ENCODE measurements at places on chromosomes 6 and 20.

- no peak for DNase-seq
Measured at GRCh38 chr6:106517706-106518105, 111.6 kb downstream of the RTN4IP1 start.

DNA sequence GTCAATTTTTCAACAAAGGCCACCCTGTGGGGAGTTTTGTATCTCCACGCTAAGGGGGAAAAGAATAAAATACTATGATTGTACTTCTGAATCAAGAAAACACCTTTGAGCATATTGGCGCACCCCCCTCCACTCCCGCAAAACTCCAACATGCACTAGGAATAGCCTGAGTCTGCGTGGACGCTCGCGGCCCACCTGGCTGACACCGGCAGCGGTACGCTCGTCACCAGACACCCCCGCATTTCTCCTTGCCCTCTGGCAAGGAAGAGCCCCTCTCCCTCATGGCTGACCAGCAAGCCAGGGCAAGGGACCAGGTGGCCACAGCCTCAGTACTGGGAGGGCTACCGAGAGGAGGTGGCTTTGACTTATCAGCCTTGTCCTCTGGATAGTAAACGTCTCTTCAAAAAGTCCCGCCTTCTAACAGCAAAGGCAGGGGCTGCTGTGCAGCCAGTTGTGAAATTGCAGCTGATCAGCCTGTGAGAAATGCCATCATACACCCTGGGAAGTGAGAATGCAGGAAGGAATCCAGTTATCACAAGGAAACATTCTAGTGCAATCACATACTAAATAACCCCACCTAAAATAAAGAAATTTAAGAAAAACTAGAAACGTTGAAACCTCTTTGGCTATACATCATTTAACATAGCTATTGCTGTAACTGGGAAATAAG lies 84.2 kb downstream of the HUS1B start:
- no peak for DNase-seq

DNA sequence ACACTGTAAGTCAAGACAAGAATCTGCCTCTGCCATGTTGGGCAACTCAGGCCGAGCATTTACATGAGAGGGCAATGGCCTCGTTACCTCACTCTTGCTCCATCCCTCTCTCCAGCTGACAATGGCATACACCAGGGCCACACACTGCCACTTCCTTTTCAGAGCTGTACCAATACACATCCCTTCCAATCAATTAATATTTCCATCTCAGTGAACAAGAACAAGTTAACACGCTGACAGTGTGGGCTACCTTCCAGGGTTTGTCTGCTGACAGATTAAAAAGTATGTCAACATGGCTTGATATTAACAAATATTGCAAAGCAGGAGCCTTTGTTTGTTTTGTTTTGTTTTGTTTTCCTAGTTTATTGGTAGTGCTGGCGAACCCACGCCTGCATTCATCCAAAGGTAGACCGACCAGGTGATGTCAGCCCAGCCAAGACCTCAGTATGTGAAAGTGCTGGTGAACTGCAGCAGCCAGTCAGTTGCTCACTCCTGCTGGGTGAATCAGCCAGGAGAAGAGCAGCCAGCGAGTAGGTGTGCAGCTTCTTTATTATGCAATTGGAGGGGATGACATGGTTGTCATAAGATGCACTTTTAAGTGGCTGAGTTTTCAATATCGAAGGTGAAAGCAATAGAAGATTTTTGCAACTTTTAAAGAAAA lies 487.3 kb upstream of the JARID2 start:
- no peak for DNase-seq

- no peak for DNase-seq
Measured at GRCh38 chr6:143939364-143939763, 68.7 kb downstream of the PLAGL1 start.

DNA sequence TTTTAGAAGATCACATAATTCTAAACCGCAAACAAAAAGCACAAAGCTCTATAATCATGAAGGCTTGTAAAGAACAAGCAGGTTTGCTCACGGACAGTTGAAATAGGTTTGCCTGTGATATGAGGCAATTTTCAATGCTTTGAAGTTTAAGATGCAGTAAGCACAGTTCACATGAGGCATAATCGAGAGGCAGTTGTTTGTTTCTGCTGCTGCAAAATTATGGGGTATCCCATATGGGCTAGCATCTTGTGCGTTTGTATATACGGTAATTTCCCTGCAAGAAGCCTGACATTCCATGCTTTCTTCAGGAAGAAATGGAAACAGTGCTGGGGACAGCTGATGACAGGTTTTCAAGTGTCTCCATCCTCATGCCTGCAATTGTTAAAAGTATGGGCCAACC lies 94.6 kb upstream of the MC3R start:
- no peak for DNase-seq

- DNase-seq, result no peak
Measured at GRCh38 chr20:63409834-63410435, 48.8 kb upstream of the CHRNA4 start.

DNA sequence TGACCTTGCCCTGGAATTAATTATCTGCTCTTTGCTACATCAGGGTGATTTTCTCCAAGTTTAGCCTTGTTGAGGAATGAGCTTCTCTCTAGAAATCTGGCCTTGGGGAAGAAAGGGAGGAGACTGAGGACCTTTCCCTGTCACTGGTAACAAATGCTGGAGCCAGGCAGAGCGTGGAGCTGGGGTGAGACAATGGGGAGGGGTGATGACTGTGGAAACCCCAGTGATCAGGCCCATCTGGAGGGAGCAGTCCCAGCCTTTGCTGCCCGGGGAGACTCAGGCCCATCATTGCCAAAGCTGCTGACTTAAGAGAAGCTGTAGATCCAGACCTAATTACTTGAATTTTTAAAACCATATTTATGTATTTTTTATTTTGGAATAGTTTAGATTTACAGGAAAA lies 31.3 kb downstream of the BCAS4 start:
- DNase-seq, result no peak

DNA sequence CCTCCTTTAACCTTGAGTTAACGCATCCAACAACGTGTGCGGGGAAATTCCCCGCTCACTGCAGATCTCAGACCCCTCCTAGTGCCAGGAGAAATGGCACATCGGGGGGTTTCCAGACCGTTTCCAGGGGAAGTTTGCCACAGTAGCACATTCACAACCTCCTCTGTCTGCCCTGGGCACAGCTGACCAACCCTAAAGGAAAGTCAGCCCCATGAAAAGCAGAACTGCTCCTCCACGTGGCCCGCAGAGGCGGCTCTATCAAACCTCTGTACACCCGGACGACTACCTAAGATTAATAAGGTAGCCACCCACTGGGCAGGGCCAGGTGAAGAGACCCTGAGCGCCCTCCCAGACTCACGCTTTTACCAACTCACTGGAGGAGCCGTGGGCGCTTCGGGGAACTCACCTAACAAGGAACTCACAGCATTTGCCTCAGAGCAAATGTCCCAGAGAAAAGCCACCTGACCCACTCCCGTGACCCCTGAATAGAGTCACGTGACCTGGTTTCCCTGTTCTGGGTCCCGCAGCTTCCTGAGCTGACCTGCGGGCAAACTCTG lies 93.1 kb downstream of the PRND start:
- peak; percentile 13 for DNase-seq

DNA sequence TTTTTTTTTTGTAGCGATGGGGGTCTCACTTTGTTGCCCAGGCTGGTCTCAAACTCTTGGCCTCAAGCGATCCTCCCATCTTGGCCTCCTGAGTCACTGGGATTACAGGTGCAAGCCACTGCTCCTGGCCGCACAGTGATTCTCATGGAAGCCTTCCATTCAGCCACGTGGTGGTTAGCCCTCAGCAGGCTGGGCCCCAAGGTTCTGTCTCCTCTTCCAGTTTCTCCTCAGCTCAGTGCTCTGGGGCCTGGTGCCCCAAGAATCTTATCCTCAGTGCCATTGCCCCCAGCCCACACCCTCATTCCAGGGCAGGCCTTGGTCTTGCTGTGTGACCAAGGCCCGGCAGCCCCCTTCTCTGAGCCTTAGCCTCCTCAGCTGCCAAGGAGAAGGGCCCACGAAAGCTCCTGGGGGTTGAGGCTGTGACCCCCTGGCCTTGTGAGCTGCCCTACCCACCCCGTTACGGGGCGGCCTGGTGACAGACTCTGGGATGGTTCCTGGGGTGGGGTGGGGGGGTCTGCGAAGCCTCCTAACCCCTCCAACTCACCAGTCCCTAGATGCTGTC lies 16.4 kb downstream of the SRC start:
- no peak for DNase-seq

DNA sequence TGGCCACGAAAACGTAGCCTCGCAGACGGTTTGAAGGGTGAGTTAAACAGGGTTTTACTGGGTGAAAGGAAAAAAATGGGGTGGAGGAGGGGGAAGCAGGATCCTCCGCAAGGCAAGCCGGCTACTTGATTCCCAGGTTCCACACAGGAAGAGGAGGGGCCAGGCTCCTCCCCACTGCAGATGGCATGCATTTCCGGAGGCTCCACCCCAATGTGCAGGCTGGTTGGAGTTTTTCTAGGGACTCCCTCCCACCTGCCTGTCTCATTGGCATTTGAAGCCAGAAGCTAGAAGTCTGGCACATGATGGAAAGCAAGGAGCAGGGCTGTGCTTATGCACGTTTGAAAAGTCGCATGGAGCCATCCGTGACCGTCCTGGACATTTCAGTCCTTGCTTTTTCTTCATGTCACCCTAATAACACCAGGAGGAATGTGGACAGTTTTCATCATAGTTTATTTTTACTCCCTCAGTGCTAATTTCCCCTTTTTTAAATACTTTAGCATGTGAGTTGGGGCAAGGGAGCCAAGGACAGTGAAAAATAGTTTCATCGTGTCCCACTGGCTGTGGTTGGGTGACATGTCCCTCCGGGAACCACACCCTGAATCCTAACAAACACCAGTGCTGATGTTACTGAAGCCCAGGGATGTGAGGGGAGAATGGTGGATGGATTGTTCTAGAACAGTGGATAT lies 100.1 kb upstream of the INSM1 start:
- DNase-seq, result no peak

All from hematopoietic multipotent progenitor cell treated with erythropoietin and hydrocortisone succinate and interleukin-3 and kit ligand, for 8 days (in vitro differentiated cells).